ENCODE measurements at places on chromosomes 7 and 10.

DNA sequence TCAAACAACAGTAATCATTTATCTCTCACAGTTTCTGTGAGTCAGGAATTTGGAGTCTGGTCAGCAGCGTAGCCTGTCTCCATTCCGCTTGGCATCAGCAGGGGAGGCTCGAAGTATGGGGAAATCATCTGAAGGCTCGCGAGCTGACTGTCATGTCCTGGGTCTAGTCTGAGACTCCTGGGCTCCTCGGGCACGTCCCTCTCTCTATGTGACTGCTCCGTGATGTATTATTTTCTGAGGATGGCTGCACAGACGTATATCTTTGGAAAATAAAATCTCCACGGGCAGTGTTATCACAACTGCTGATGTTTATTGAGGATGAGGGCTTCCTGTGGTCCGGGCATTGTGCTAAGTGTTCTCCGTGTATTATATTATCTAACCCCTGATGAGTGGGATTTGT, 23.3 kb upstream of the PCGF5 start:
- no peak for DNase-seq

GRCh38 chr7:104124893-104125477, 82.8 kb downstream of the ORC5 start:
- no peak for DNase-seq

DNA sequence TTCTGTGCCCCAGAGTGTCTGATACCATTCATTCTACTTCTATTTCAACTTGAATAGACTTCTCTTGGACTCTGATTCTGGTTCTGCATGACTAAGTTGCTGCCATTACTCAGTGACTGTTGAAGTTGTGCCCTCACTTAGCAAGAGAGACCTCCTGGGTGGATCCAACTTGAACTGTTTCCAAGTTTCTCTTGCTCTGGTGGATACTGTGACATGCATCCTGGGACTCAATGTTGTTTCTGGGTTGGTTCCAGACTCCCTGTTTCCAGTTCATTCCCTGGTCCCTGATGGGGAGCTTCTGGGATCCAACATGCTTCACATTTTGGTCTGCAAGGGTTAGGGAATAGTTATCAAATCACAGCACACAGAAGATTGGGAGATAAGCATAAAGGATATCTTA, 26.2 kb upstream of the PRPF18 start:
- DNase-seq, result no peak

GRCh38 chr7:90173127-90173844, 19.0 kb downstream of the STEAP1 start:
- DNase-seq, result no peak

- DNase-seq, result no peak
Measured at GRCh38 chr7:28390426-28390825, 21.9 kb upstream of the CREB5 start.

DNA sequence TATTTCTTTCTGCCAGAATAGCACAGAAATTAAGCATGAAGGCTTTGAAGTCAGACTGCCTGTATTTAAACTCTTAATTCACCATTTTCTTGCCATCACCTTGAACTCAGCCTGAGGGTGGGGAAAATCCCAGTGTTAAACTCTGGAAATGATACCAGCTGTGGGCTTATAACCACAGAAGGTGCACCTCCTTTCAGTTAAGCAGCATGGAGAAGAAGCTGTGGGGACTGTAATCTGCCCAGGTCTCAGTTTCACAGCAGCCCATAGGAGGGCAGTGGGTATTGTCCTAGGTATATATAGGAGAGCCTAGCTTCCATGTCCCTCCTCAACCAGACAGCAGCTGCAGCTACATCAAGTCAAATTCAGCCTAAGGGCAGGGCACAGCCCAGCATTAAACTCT, 241.6 kb downstream of the HPSE2 start:
- DNase-seq, result no peak

Data from left hindlimb (tissue), 1 donor.